Dermis microvascular lymphatic vessel endothelial cell (primary cell): ENCODE measurements at places on chromosomes 5 and 9. TPM values are rescaled to one million over a fixed set of nuclear protein-coding genes. Genes with fewer than 3 reads are reported as not detected.

- DNase-seq = peak; percentile 73
These were observed at the start of gene KLF4 for GRCh38 chr9:107489687-107490605. Gene KLF4 (minus strand): TSS chr9:107489769. CDS start chr9:107489172, 597 bp downstream.

BTNL3 gene
- not detected in 2 replicates for total RNA-seq

DNA sequence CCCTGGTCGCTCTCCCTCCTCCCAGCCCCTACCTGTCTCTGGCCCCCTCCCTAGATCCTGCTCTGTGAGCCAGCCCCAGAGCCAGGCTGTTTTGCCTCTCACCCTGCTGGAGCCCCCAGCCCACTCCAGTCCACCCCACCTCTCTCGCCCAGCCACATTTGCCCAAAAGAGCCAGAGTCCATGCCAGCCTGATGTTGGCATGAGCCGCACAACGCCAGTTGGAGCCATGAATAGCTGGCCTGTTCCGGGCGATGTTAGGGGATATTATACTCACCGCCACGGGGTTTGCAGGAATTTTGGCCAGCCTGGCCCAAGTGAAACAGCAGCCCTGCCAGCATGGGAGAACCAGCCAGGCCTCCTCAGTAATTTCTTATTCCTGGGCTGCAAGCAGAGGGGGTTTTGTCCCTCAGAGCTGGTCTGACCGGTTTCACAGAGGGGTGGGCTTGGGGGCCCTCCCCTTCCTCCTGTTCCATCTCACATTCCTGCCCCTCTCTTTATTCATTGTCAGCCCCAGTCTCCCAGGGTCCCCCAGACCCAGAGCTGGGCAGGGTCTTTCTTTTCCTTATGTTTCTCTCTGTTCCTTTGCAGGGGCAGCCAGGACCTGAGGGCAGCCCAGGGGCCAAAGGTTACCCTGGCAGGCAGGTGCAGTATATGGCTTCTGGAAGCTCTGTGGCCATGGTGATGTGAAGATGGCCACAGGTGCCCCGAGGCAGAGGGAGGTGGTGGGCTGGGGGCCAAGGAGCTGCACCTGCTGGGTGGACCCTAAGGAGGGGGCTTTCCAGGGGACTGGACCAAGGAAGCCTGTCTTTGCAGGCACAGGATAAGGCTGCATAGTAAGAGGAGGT, 50.1 kb downstream of the COL27A1 start:
- no peak for DNase-seq

DNA sequence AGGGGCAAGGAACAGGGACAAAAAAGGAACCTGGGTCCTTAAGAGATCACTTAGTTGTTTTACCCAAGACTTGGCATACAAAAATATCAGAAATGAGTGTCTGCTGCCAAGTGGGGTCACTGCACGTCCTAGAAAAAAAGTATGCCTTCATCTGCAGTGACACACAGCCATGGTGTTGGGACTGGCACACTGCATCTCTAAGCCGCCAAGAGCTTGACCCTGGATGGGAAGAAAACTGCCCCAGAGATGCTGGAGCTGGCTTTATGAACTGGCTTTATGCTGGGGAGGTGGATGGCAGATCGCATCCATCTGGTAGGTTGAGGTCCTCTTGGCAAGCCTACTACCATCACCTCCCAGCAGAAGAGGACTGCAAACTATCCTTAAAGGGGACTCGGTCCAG, 51.7 kb downstream of the IRF1 start:
- no peak for DNase-seq

FOXD1 gene
- under 0.01 and 0.13 TPM in 2 replicates for total RNA-seq

- no peak for DNase-seq
These were observed 59.3 kb upstream of the CDKN2B start for GRCh38 chr9:22068369-22068768.

DNA sequence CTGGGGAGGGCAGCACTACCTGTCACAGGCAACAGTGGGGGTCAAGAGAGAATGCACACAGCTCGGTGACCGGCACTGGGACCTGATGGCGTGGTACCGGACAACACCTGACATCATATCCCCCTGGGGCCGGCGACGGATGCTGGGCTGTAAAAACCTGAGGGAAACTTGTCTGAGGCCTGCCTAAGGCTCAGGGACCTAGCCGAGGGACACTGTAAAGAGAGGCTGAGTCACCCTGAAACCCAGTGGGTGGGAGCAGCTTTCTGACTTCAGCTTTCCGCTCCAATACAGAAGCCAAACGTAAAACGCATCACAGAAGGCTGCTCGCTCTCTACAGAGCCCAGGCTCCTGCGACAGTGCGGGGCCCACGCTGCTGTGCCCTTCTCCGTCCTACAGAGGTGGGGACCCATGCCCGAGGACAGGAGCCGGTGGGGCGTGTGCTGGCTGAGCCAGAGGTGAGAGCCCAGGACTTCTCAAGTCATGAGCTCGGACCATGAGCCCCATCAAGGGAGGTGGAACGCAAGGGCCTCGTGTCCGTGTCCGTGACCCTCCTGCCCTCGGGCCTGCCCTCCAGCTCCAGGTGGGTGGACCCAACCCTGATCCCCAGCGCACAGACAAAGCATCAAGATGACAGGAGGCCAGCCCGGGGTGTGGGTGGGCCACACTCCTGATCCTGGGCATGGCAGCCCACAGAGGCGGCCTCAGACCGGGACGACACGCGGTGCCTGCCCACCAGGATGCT, 5.3 kb downstream of the RALGDS start:
- DNase-seq = no peak

DNA sequence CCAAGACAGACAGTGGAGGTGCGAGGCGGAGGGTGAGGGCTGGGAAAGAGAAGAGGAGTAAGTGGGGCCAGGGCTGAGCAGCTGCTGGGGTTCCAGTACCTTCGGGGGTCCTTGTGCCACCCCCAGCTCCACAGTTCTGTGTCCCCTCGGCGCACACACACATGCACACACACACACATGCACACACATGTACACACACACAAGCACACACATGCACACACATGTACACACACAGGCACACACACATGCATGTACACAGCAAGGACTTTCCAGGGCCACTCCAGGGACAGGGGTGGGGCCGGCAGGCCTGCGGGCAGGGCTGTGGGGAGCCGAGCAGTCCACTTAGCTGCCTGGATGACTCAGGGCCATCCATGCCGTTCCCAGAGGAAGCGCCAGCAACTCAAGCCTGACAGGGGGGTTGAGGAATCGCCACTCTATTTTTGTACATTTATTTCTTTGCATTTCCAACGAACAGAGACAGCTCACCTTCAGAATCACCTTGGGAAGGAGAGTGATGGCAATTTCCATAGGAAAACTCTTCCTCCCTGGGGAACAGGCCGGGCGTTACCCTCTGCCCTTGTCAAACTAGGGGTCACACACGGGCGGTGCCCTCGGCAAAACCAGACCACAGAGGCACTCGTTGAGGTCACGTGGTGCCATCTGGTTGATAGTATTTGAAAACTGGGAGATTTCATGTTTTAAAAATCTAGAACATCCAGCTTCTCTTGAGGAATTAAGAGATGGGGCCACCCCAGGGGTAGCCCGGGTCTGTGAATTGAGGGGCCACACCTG, 135.7 kb downstream of the ADAMTS2 start:
- DNase-seq = no peak
